ENCODE measurements at places on chromosomes 13 and 19.

DNA sequence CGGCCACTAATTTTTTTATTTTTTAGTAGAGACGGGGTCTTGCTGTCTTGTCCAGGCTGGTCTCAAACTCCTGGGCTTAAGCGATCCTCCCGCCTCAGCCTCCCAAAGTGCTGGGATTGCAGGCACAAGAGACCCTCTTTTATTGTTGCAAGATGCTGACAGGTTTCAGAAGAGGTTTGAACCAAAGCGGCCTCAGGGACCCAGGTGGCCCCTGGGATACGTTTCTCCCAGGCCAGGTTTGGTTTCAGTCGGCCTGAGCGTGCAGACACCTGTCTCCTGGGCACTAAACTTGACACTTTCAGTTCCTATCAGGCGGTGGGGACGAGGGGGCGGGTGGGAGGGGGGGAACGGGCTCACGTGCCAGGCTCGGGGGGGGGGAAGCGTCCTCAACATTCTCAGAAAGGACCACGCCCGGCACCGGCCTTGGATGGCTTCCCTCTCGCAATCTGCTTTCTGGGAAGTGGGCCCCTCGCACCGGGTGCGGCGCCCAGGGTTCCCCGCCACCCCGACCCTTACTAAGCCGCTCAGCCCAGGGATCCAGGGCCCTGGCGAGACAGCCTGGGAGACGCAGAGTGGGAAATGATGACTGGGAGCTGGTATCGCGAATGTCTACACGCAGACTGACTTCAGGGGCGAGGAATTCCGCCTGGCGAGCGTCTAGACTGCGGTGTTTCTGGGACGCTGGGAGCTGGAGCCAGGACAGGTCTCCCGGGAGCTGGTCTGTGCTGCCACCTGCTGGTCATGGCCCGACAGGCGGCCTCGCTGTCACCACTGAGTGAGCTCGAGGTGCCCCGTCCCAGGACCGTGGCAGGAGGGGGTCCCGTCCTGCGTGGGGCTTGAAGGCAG, 91.6 kb downstream of the GNG7 start:
- peak; percentile 97 for DNase-seq

DNA sequence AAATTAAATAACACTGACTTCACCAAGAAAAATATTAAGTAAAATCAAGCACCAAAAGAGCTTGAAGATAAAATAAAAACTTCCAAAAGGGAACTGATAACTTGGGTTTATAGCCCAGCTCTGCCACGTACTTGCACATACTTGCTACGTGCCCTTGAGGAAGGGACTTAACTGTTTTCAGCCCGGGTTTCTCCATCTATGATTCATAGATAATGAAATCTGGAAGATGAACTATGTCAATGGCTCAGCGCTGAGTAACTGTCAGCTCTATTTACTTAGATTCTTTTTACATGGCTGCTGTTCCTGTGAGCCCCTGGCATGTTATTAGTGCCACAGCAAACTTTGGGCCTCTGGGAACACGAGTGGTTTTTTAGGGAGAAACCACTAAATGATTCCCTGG, 9.6 kb upstream of the ZC3H13 start:
- DNase-seq, result no peak

DNA sequence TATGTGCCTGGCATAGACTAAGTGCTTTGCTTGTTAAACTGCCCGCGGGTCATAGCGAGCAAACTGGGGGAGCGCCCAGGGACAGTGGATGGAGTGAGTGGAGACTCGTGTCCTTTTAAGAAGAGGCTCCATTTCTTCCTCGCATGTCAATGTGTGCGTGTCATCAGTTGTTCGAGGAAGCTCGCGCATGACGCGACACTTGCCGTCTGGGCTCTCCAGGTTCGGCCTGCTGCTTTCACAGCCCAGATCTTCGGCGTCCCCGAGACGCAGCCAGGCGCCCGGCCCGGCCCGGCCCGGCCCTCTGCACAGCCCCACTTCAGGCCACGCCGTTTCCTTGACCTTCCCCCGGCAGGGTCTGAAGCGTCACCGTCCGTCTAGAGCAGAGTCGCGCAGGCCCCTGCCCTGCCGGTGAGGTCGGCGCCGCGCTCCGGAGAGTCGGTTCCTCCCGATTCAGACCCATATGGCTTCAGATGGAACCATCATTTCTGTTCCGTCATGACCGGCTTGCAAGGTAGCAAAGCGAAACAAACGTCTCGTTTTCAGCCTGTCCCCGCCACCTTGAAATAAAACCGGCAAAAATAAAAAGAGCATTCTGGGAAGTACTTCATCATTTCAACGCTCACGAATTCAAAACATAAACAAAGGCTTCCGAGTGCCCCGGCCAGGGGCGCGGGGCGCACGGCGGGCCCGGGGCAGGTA, 599 bp upstream of the ARHGEF7 start:
- DNase-seq, result no peak

- DNase-seq, result no peak
Observed at GRCh38 chr19:16418597-16418962, 53.2 kb downstream of the EPS15L1 start.

DNA sequence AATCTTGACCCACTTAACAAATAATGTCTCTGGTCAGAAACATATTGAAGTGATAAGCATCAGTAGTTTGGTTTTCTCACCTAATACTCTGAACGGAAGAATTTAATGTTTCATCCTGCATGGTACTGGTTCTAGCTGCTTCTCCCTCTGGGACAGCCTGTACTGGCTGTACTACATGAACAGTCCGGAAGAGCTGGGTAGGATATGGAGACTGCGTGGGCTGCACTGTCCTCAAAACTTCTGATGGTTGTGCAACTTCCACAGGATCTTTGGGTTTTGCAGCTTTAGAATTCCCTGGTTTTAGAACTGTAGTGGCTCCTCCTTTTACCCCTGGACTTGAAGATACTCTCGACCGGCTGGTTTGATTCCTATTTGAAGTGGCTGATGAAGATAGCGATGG, 78.3 kb downstream of the ELF1 start:
- DNase-seq, result no peak

- DNase-seq, result no peak
Observed at GRCh38 chr13:41107584-41108014, 25.0 kb downstream of the KBTBD6 start.

- peak; percentile 91 for DNase-seq
Observed at GRCh38 chr19:2607712-2608601, 94.5 kb downstream of the GNG7 start.

DNA sequence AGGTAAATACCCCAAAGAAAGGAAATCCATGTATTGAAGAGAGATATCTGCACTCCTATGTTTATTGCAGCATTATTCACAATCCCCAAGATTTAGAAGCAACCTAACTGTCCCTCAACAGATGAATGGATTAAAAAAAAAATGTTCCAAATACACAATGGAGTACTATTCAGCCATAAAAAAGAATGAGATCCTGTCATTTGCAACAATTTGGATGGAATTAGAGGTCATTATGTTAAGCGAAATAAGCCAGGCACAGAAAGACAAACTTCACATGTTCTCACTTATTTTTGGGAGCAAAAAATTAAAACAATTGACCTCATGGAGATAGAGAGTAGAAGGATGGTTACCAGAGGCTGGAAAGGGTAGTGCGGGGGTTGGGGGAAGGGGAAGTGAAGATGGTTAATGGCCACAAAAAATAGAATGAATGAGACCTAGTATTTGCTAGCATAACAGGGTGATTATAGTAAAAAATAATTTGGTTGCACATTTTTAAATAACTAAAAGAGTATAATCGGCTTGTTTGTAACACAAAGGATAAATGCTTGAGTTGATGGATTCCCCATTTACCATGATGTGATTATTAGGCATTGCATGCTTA, 9.7 kb upstream of the ZNF709 start:
- no peak for DNase-seq

GRCh38 chr13:91278291-91278690, 69.2 kb upstream of the MIR17HG start:
- no peak for DNase-seq

DNA sequence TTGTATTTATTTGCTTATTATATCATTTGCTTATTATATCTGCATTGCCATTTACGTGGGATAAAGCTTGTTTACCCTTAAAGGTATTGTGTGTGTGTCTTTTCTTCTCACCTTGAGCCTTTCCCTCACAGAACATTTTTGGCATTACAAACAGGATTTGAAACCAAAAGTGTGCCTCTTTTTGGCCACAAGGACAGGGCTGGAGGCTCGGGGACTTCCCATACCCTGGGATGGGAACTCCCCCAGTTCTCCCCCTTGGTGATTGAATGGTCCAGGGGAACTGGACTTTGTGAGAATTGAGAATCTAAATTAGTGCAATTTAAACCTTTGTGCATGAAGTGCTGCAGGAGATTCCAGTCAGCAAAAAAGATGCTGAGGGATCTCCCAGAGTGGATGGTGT, 2.4 kb upstream of the ZNF506 start:
- no peak for DNase-seq
